ENCODE measurements at places on chromosomes 4 and X.

DNA sequence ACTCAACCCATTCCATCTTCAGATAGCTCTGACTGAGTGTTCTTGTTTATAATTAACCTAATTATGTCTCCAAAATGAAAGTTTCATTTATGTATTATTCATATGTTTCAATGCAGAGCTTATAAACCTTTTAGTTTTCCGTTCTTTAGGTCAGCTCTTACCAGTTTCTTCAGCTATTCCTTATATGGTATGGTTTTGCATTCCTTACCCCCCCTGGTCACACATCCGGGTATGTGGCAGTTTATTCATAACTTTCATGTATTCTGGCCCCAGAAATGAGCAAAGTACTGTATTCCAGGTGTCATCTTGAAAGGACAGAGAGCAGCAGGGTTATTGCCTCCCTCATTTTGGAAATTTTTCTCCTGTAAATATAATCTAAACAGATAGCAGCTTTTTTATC, 16.8 kb upstream of the IGSF1 start:
- DNase-seq = no peak

GRCh38 chr4:8495803-8496202, 55.2 kb downstream of the TRMT44 start:
- no peak for DNase-seq

- DNase-seq = no peak
These were observed 24.2 kb upstream of the SLC2A9 start for GRCh38 chr4:10045481-10045880.

- no peak for DNase-seq
These were observed 420.3 kb downstream of the MAPK10 start for GRCh38 chr4:85939595-85939994.

DNA sequence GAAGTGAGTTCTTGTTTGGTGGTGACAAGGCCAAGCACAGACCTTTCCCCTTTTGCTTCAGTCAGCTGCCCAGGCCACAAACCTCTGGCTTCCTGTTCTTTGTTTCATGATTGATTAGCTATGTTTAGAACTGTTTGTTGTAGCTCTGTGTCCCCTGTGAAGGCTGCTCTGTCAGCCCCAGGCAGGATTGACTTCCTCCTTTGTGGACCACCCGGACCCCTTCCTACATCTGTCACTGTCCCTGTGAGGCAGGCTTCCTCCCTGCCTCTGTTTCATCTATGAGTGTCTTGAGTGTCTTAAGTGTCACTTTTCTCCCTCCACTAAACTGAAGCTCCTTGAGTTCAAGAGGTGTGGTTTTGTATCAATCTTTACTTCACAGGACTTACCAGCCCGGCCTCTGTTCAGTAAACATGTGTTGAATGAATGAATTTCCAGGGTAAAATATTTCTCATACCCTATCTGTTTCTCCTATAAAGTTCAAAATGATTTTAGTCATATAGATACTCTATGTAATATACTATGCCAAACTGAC, 83.5 kb downstream of the ZNF674 start:
- DNase-seq = no peak

- DNase-seq = no peak
These were observed 4.9 kb downstream of the ELF2 start for GRCh38 chr4:139171876-139172691.

GRCh38 chr4:144223661-144224060, 83.1 kb upstream of the GYPA start:
- DNase-seq = no peak

GRCh38 chr4:148030193-148030873, 298.4 kb downstream of the ARHGAP10 start:
- peak; percentile 43 for DNase-seq

DNA sequence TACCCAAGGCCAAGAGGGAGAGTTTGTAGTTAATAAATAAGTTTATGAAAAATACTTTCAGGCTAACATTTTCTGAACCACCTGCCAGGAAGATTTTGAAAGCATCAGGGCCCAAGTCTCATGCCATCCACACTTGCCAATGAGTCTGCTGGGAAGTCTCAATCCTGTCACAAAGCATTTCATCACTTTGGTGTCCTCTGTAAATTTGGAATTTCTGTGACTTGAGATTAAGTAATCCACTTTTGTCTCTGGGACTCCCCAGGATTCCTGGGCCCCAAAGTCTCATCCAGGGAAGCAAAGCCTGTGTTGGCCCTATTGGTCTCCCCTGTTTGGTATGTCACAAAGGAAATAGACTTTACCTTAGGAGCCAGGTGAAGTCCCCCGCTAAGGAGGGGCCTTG, 99.2 kb upstream of the GPC4 start:
- no peak for DNase-seq

- DNase-seq = no peak
These were observed 340.1 kb upstream of the NR3C2 start for GRCh38 chr4:148782284-148782683.

DNA sequence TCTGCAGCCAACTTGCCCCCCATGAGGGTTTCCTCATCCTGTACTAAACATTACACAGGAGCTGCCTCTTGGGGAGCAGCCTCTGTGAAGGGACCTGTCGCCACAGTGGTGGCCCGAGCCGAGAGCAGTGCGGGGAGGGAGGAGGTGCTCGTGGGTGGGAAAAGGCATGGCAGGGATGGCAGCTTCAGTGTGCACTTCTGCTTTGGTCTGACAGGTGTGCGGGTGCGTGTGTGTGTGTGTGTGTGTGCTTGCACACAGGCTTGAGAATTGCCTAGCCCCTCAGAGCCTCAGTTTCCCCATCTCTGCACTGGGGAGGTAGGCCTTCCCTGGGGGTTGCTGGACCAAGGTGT, 3.9 kb downstream of the SH3TC1 start:
- no peak for DNase-seq

DNA sequence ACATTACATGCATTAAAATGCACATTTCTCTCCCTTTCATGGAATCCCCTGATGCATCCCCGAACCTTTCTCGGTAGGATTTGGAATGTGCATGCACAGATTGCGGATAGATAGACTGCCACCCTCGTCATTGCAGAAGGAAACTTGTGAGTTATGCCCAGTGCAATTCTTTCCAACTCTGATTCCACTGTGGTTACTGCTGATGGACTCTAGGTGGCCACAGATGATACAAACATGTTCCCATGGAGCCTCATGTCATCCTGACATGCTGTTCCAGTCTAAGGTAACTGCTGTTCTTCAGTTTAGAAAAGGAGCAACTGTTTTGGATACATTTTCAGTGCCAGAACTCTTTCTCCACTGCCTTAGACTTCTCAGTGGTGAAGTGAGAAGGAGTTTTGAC, 9.1 kb upstream of the VCX3B start:
- DNase-seq = no peak

GRCh38 chr4:185480016-185480732, 8.6 kb upstream of the CCDC110 start:
- DNase-seq = no peak

GRCh38 chrX:989959-990510, 222.4 kb downstream of the CRLF2 start:
- peak; percentile 100 for DNase-seq

DNA sequence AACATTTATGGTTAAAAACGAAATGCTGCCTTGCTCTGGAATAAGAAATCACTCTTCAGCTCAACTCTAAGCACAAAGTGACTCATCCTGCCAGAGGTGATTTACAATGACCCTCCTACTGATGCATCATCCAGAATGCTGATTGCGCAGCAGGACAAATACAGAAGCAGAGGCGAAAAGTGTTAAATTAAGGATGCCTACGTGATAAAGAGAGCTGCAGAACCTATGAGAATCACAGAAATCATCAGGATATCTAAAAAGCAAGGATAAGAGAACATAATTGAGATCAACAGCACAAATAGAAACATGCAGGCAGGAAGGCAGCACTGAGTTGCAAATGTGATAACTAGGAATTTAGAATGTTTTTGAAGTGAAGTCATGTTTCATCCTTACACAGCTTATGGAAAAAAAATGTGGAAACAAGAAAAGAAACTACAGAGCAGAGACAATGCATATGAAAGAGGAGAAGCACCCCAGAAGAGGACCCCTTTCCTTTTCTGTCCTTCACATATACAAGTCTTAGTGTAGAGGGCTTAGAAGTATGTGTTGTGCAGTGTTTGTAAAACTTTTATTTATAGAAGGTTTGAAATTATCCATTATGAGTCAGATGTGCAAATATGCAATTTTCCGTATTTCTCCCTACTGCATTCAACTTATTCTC, 188.4 kb downstream of the SLC7A11 start:
- DNase-seq = peak; percentile 59

- no peak for DNase-seq
These were observed 734.0 kb upstream of the DIAPH2 start for GRCh38 chrX:95950679-95951078.

DNA sequence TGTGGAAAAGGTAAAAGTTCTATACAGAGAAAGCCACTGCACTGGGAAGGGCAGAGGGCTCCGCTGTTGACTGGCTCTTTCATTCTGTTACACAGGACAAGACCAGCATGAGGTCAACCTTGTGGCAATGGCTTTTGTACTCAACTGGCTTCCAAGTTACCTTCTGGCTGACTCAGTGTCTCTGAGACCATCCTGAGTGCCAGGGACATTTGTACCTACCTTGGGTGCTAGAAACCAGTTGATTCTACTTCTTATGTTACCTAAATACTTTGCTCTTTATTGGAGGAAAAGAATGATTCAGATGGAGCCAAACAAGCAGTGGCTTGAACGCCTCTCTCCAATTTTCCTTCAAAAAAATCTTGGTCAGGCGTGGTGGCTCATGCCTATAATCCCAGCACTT, 123.2 kb downstream of the RBM47 start:
- DNase-seq = no peak

DNA sequence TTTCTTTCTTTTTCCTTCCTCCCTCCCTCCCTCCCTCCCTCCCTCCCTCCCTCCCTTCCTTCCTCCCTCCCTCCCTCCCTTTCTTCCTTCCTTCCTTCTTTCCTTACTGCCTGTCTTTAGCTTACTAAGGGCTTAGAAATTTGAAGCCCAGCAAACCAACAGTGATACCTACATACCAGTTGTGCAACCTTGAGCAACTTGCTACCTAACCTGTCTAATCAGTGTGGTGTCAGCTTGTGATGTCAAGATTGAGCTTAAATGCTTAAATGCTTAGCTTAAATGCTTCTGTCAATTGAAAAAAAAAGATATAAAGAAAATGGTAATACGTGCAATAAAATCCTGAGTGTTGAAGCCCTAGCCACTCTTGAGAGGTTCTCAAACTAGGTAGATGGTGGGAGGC, 728.6 kb downstream of the TRIML1 start:
- DNase-seq = no peak

Data from BJ (cell line).